ENCODE measurements at places on chromosomes 1 and 21. TPM values are rescaled to one million over a fixed set of nuclear protein-coding genes. Genes with fewer than 3 reads are reported as not detected.

C1orf115 gene
- 0.44 TPM for polyA plus RNA-seq

DNA sequence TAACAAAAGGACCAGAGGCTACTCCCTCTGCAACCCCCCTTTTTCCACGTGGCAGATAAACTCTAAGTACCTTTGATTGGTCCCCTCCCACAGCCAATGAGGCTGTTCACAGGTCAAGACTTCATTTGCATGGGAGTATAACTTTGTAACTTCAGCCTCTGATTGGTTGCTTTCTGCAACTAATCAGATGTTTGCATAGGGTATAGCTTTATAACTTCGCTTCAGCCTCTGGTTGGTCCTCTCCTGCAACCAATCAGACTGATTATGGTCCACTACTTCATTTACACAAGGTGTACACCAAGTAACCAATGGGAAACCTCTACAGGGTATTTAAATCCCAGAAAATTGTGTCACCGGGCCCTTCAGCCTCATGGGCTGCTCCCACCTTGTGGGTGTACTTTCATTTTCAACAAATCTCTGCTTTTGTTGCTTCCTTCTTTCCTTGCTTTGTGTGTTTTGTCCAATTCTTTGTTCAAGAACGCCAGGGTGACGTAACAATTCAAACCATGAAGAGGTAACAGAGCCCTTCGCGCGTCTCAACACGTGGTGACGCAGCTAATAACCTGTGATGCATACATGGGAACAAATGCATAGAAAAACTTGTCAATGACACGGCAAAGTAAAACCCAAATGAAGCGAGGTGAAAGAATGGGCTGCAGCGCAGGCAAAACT is 47.2 kb downstream of the VPS26C start:
- peak overlapping the region; percentile 88 for H3K4me3 ChIP-seq
- H3K4me1 ChIP-seq: peaks cover 13% of the 10 kb centered on the region
- H3K36me3 ChIP-seq: peaks cover 9% of the 10 kb centered on the region

- no peaks in the 10 kb centered on the region for H3K27me3 ChIP-seq
- H3K4me3 ChIP-seq: no peak overlapping the region
- H3K27ac ChIP-seq: no peak overlapping the region
- no peaks in the 10 kb centered on the region for H3K36me3 ChIP-seq
- H3K4me1 ChIP-seq: no peaks in the 10 kb centered on the region
Measured at GRCh38 chr1:175254190-175254589, 61.6 kb upstream of the KIAA0040 start.

DNA sequence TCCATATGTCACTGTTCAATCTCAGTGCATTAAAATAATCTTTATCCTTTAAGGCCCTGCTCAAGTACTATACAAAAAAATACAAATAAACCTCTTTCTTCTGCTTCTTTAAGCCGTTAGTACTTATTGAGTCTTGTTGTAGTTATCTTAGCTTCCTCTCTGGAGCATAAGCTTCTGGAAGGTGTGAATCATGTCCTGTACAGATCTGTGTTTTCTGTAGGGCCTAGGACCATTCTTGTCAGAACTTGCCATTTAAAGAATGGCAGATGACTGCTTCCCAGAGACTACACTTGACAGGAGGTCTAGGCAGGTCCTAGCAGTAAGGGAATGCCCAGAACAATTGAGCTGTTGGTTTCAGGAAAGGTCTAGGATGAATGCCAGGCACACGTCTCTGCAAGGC is 12.9 kb downstream of the NEK7 start:
- peak overlapping the region; percentile 59 for H3K4me3 ChIP-seq
- H3K27ac ChIP-seq: peak overlapping the region; percentile 92
- peaks cover 97% of the 10 kb centered on the region for H3K4me1 ChIP-seq

- H3K4me1 ChIP-seq: no peaks in the 10 kb centered on the region
- H3K27me3 ChIP-seq: no peaks in the 10 kb centered on the region
- H3K27ac ChIP-seq: no peak overlapping the region
Measured at GRCh38 chr1:241219449-241219848, 137.6 kb downstream of the RGS7 start.

HFM1 gene
- polyA plus RNA-seq: not detected

DNA sequence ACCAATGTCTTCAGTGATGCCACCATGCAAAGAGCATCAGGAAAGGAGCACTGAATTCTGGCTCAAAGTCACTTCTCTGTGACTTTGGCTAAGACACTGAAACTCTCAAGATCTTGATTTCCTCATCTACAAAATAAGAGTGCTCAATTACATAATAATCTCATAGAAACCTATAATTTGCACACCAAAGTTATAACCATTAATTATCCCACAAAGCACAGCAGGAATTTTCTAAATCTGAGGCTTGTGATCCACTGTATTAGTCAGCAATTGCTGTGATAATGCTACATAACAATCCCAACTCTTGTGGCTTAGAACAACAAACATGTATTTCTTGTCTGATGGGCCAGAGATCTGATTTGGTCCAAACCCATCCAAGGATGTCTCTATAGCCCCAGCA is 108.7 kb downstream of the PSMG1 start:
- no peak for DNase-seq
- H3K27me3 ChIP-seq: peaks cover 4% of the 10 kb centered on the region
- H3K4me1 ChIP-seq: no peaks in the 10 kb centered on the region
- no peaks in the 10 kb centered on the region for H3K36me3 ChIP-seq

ARF1 gene
- polyA plus RNA-seq: 368 TPM

GRCh38 chr1:154863315-154864174 is 6.5 kb downstream of the KCNN3 start:
- H3K27me3 ChIP-seq: peaks cover 23% of the 10 kb centered on the region
- H3K4me1 ChIP-seq: peaks cover under 1% of the 10 kb centered on the region
- no peaks in the 10 kb centered on the region for H3K36me3 ChIP-seq
- no peak overlapping the region for H3K4me3 ChIP-seq
- no peak overlapping the region for H3K27ac ChIP-seq
- DNase-seq: no peak

GRCh38 chr1:224565611-224566406 is 50.3 kb upstream of the CNIH3 start:
- H3K27ac ChIP-seq: no peak overlapping the region
- no peak for DNase-seq
- H3K4me1 ChIP-seq: no peaks in the 10 kb centered on the region
- H3K36me3 ChIP-seq: no peaks in the 10 kb centered on the region
- H3K27me3 ChIP-seq: no peaks in the 10 kb centered on the region
- no peak overlapping the region for H3K4me3 ChIP-seq

FAM163A gene
- not detected for polyA plus RNA-seq

DNA sequence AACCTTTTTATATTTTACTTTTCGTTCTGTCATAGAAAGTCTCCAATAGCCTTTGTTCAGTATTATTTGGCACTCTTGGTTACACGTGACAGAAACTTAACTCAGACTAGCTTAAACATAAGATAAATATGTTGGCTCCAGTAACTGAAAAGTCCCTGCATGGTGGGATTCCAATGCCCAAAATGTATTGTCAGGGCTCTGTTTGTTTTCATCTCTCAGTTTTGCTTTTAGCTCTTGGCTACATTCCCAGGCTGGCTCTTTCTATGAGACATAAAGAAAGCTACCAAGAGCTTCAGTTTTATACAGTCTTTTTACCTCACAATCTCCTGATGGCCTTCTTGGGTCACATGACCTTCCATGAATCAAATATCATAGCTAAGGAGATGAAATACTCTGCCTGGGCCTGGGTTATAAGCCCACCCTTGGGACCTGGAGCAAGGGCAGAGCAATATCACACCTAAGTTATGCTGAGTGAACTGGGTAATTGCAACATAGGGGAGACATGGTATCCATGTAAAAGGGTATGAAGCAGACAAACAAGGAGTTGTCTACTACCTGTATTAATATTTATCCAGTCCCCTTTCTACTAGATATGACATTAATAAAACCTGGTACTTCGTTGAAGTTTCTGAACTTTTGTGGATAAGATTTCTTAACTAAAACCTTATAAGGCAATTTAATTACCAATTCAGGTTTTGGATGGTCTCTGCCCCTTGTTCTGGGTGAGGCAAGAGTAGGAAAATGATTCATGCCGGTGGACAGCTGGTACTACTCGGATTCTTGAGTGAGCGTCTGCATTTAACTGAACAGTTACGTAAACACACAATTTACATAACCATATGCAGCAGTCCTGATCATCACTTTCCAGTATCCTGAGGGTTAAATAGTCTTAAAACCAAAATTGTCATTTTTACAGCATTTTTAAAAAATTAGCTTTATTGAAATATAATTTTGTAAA is 442.3 kb downstream of the GPATCH2 start:
- no peaks in the 10 kb centered on the region for H3K27me3 ChIP-seq
- H3K4me3 ChIP-seq: no peak overlapping the region
- H3K4me1 ChIP-seq: no peaks in the 10 kb centered on the region
- DNase-seq: no peak

TDRD5 gene
- not detected for polyA plus RNA-seq

- no peak overlapping the region for H3K27ac ChIP-seq
- no peak overlapping the region for H3K4me3 ChIP-seq
- no peaks in the 10 kb centered on the region for H3K27me3 ChIP-seq
- H3K36me3 ChIP-seq: no peaks in the 10 kb centered on the region
Measured at GRCh38 chr1:59026472-59026948, 242.7 kb upstream of the JUN start.

GRCh38 chr1:1598051-1598719 is 1.8 kb downstream of the FNDC10 start:
- no peak for DNase-seq
- H3K27me3 ChIP-seq: no peaks in the 10 kb centered on the region
- H3K4me3 ChIP-seq: peak overlapping the region; percentile 64
- H3K4me1 ChIP-seq: peaks cover 6% of the 10 kb centered on the region

COL11A1 gene
- not detected for polyA plus RNA-seq

GRCh38 chr1:178143730-178144690 is 50.1 kb downstream of the RASAL2 start:
- H3K27me3 ChIP-seq: peaks cover 4% of the 10 kb centered on the region
- no peak overlapping the region for H3K27ac ChIP-seq
- DNase-seq: no peak
- H3K4me3 ChIP-seq: no peak overlapping the region

DNA sequence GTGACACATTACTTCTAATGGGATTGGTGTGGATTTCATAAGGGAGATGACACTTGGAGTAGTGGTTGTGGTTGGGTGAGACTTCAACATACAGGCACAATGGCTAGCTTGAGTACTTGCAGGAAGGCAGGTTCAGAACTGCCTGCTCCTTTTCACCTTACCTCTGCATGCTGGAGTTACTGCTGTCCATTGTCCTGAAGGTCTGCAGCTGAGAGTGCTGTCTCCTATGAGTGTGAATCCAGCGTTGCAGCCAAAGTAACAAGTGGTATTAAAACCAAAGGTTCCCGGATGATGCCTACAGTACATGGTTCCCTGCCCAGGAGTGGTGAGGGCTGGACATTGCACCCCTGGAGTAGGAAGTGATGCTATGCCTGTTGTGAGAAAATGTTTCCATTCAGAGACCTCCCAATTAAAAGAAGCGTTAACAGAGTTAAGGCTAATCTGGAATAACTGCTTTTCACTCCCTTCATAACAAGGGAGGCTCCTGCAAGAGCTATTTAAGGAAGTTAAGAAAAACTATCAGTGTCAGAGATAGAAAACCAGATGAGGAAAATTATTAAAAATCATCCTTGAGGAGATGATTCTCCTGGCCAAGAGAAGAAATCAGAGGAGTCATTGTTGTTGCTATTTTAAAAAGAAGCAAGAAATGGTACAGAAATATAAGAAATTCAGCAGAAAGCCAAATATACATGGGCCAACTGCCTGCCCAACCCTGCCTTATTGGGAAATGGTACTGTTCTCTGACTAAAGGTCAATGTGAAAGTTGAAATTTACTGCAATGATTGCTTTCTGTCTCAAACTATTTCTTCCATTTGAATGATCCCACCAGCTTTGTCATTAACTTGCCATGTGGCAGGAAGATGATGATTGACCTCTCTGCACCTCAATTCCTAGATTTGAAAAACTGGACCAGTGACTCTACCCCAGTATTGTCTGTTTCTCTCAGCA is 9.8 kb upstream of the F5 start:
- H3K27ac ChIP-seq: no peak overlapping the region
- no peak overlapping the region for H3K4me3 ChIP-seq
- H3K36me3 ChIP-seq: no peaks in the 10 kb centered on the region
- no peak for DNase-seq

- peaks cover 6% of the 10 kb centered on the region for H3K27me3 ChIP-seq
- H3K27ac ChIP-seq: no peak overlapping the region
- no peak for DNase-seq
- no peaks in the 10 kb centered on the region for H3K36me3 ChIP-seq
- H3K4me3 ChIP-seq: no peak overlapping the region
- no peaks in the 10 kb centered on the region for H3K4me1 ChIP-seq
Measured at GRCh38 chr21:45870851-45871615, 110.5 kb upstream of the COL6A1 start.

RAVER2 gene
- 0.83 TPM for polyA plus RNA-seq

DNA sequence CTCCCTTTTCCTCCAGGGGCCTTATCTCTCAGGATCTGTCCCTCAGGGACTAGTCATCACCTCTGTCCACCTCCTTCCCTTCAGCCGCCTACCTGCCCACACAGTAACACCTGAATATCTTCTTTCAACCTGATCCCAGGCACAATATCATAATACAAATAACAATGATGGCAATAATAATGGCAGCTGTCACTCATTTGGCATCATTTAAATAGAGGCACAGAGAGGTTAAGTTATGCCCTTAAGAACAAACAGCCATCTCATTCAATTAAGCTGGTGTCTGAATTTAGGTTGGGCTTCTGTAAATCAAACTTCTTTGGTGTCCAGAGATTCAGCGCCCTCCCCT is 47.5 kb downstream of the AHDC1 start:
- H3K4me1 ChIP-seq: peaks cover 55% of the 10 kb centered on the region
- peak overlapping the region; percentile 84 for H3K27ac ChIP-seq
- H3K27me3 ChIP-seq: no peaks in the 10 kb centered on the region
- peaks cover 6% of the 10 kb centered on the region for H3K36me3 ChIP-seq

CHRNB2 gene
- not detected for polyA plus RNA-seq

RGS18 gene
- not detected for polyA plus RNA-seq

DNA sequence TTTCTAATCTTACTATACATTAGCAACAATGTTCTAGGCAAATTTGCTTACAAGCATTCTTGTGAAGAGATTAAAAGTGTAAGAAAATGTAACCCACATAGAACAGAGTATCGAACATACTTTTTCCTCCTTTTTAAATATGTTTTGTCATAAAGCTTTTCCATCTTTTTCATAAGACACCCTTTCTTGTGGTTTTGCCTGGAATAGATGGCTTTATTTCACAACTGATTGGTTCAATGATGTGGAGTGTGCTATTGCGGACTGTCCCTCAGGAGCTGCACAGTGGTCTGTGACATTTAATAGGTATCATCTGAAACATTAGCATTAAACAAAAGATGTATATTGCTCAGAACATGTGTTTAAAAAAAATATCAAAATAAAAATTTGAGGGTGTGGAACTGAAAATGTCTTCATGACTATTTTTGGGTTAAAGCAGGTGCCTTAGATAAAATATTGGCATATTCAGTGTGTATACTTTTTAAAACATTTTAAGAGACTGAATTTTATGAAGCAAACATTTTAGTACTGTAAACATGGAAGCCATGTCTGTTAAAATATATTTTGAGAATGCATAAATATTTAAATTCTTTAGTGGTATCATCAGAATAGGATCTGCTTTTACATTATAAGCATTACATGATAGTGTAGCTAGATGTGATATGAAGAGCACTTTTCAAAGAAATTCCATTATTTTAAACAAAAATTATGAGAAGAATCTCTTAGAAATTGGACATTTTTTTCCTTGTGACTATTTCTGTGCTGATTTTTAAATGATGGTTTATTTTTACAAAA is 48.3 kb upstream of the C1orf146 start:
- H3K36me3 ChIP-seq: no peaks in the 10 kb centered on the region
- H3K27ac ChIP-seq: no peak overlapping the region
- no peak overlapping the region for H3K4me3 ChIP-seq
- H3K27me3 ChIP-seq: no peaks in the 10 kb centered on the region
- no peaks in the 10 kb centered on the region for H3K4me1 ChIP-seq
- no peak for DNase-seq

GRCh38 chr1:79827446-79827845 is 820.9 kb upstream of the ADGRL4 start:
- no peaks in the 10 kb centered on the region for H3K4me1 ChIP-seq
- no peak overlapping the region for H3K4me3 ChIP-seq
- no peak for DNase-seq
- no peak overlapping the region for H3K27ac ChIP-seq
- H3K27me3 ChIP-seq: no peaks in the 10 kb centered on the region
- H3K36me3 ChIP-seq: peaks cover 5% of the 10 kb centered on the region

All from naive thymus-derived CD8-positive, alpha-beta T cell (primary cell).